ENCODE measurements at places on chromosomes 16 and 17.

DNA sequence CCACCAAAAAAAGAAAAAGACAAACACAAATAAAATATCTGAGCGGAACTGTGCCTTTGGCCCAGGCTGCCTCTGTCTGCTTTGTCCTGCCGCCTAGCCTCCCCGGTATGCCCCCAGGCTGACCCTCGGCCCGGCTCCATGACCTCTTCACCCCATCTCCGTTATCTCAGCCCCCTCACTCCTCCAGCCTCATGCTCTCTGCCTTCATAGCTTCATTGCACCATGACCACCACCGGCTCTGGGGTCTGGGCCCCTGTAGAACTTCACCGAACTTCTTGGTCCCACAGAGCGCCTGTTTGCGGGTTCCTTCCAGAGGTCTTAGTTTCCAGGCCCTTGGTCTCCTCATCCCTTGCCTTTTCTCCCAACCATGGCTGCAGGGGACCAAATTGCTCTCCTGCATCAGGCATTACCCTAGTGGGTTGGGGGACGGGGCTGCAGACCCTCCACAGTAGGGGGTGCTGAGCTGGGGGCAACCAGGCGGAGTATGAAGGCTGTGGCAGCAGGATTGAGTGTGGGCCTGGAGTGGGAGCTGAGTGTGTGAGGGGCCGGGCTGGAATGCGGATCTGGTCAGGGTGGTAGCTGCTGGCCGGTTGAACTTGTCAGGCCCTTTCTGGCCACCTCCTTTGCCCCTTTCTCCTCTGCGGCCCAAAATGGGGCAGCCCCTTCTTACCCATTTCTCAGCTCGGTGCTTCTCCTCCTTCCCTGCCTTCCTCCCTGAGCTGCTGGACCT is 6.9 kb downstream of the HIRIP3 start:
- DNase-seq = no peak

DNA sequence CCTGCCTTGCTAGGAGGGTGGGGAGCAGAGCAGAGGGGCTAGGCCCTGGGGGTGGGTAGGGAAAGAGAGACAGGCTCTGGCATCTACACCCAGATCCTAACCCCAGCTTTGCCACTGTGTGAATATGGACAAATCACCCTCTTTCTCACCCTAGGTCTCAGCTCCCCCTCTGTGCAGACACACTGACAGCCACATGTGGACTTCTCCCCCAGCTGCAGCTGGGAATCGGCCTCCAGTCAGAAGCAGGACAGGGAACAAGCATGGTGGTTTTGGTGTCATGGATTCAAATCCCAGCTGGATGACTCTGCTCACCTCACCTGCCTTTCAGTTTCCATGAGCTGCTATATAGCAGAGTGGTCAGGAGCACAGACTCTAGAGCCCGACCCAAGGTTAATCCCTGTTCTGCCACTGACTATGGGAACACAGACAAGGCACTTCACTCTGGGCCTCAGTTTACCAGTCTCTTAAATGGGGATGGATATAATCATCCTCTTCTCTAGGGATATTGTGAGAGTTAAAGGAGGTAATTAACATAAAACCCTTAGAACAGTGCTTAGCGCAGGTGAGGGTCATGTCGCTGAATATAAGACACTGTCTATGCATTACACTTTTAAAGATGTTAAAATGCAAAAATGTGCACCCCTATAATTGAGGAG is 26.2 kb upstream of the MAP3K14 start:
- no peak for DNase-seq

GRCh38 chr17:34075076-34075475 is 180.0 kb upstream of the CCL2 start:
- DNase-seq = no peak

DNA sequence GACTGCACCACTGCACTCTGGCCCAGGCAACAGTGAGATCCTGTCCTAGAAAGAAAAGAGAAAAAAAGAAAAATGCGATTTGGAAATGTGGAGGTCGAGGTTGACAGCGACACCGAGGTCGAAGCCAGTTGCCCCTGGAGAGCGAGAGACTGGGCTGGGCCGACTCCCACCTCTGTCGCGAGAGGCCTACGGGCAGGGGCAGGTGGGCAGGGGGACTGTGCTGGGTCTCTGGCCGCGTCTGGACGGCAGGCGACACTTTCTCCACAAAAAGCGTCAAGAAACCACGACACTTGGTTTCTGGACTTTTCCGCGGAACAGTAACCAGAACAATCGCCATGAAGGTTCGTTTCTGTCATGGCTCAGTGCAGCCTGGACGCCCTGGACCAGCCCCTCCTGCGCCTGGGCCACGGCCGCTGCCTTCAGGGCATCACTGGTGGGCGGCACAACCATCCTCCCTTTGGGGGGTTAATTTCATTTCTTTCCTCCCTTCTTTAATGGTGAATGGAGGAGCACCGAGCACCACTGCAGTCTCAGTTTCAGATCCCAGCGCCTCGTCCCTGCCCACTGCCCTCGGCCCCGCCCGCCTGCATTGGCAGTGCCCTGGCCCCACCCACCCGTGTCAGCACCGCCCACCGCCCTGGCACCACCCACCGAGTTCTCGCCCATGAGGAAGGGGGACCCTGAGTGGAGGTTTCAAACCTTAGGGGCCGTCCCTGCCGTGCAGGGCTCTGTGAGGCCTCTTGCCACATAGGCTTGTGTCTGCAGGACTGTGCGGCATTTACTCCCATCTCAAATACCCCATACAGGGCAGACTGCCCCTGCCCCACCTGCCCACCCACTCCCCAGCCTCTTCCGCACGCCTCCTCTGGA is 18.5 kb upstream of the CDH15 start:
- DNase-seq = no peak

- DNase-seq = no peak
These were observed 34.8 kb downstream of the PEMT start for GRCh38 chr17:17556671-17557070.

DNA sequence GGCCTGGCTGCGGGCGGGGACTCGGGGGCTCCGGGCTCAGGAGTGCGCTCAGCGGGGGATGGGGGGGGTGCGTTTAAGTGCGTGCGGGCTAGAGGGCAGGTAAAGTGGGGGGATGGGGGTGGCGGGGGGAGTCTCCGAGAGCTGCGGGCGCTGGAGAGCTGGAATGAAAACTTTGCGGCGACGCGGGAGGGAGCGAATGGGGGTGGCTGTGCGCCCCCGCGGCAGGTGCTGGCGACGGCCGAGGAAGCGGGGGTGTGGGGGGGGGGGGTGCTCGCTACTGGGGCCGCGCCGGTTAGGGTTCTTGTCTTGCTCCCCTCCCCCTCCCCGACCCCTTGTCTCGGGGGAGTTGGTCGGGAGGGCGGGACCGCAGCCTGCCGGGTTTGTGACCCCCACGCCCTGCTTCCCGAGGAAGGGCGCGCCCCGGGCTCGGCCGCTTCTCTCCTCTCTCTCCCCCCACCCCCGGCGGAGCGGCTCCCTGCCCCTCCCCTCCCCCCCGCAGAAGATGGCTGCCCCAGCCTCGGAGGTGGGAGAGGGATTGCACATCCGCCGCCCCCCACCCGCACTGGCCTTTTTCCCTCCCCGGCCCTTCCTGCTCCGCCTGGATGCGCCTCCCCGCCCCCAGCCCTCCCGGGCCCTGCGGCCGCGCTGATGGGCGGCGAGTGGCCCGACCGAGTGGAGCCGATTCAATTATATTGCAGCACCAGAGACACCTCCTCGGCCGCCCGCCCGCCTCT is 649 bp downstream of the GSE1 start:
- DNase-seq = peak; percentile 54
